Right kidney (tissue), 9 donors: ENCODE measurements at places on chromosomes 11 and 22.

- DNase-seq, result no peak
These were observed 12.3 kb downstream of the MRE11 start for GRCh38 chr11:94481342-94481741.

DNA sequence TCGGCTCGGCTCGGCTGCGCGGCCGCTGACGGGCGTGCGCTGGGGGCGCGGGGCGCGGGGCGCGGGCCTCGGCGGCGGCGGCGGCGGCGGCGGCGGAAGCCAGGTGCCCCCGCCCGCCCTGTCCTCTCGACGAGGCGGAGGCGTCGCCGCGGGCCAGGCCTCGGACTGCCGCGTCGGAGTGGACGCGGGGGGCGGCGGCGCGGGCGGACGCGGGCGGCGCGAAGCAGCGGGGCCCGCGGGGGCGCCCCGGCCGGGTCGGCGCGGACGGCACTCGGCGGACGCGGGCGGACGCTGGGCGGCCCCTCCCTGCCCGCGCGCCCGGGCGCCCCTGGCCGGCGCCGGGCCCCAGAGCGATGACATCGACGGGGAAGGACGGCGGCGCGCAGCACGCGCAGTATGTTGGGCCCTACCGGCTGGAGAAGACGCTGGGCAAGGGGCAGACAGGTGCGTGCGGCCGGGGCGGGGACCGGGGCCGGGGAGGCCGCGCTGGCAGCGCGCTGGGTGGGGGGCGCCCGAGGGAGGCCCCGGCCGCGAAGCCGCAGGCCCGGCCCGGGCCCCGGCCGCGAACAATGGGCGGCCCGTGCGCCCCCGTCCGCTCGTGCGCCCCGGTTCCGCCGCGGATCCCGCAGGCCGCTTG, at the start of gene BRSK2:
TSS of gene BRSK2 (plus strand) at position 3 of the 637 bp plus-strand sequence. CDS start at position 354, 351 bp downstream.
- DNase-seq, result no peak

- no peak for DNase-seq
These were observed 32.4 kb downstream of the CREB3L1 start for GRCh38 chr11:46309814-46310259.

- DNase-seq, result no peak
These were observed 20.1 kb upstream of the MRGPRX2 start for GRCh38 chr11:19080579-19080993.

DNA sequence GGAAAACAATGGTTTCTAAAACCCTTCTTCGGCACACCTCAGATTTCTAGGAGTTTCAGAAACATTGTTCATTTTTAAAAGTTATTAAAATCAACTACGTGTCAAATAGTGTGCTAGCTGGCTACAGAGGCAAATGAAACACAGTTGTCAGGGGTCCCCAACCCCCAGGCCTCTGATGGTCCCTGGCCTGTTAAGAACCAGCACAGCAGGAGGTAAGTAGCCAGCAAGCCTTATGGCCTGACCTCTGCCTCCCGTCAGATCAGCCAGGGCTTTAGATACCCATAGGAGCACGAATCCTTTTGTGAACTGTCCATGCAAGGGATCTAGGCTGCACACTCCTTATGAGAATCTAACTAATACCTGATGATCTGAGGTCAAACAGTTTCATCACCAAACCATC, 648.2 kb downstream of the FAM181B start:
- no peak for DNase-seq

- no peak for DNase-seq
These were observed 40.0 kb downstream of the AMBRA1 start for GRCh38 chr11:46553814-46554212.

DNA sequence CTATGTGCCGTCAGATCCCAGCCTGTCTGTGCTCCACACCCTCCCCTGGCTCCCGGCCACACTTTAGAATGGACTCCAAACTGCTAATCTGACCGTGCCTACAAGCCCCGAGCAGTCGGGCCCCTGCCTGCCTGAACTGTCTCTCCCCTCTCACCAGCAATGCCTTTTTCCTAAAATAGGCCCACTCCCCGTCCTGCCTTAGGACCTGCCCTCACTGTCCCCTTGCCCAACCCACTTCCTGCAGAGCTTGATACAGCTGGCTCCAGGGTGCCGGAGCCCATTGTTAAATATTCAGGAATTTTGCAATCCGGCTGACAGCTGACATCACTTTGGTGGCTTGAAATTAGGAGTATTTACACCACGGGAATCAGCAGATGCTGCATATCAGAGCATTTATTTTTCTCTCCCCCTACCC, 21.4 kb downstream of the MN1 start:
- DNase-seq, result no peak

DNA sequence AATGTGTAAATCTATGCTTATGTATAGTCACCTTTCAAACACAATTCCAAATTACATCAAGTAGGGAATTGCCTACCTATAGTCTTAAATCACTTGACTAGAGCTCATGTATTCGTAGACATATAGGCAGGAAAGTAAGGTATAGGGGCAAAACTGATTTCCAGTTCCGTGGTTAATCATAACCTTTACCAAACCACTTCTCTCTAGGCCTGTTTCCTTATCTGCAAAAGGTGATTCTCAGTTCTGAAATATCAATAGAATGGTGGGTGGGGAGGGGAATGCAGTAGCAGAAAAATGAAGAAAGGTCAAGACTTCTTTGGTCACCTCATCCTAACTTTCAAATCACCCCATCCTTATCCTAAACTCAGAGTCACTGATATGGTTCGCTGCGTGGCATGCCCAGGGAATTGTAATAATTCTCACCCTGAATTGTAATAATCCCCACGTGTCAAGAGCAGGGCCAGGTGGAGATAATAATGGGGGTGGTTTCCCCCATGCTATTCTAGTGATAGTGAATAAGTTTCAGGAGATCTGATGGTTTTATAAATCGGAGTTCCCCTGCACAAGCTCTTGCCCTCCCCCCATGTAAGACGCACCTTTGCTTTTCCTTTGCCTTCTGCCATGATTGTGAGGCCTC, 1.9 kb upstream of the ANO5 start:
- no peak for DNase-seq

DNA sequence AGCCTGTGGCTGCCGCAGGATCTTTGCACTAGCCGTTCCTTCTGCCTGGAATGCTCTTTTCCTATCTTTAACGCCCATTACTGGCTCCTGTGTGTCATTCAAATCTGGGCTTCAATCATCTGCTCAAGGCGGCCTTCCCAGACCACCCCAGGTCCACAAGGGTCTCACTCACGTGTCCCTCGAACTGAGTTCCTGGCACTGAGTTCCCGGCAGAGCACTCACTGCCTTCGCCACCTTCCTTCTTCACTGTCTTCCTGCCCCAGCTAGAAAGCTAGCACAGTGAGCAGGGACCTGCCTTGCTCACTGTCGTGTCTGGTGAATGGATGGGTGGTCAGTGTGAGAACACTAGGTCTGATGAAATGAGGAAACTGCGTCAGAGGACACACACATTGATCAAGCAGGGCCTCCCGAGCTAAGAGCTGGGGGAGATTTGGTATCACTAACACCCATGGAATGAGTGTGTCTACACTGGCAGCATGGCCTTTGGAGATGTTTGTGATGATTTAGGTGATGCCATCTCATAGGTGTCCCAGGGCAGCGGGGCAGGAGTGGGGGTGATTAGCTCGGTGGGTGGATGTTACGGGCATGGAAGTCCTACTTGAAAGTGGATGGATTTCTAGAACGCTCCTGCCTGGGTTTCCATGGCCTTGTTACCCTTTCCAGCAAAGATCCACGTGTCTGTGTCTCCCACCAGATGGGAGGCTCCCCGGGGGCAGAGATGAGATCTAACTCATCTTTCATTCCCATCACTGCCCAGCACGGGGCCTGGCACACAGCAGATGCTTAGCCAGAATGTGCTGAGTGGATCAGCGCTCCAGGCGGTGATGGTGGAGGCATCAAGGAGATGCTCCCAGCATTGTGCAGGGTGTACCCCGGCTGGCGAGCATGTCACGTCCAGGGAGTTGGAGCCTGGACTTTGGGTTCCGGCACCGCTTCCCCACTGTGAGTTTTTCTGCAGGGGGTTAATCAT, 64.5 kb downstream of the SHISAL1 start:
- DNase-seq, result no peak

- no peak for DNase-seq
These were observed 39.1 kb downstream of the KCNC1 start for GRCh38 chr11:17773674-17774073.

GRCh38 chr22:23800297-23801237, 13.8 kb downstream of the SMARCB1 start:
- no peak for DNase-seq

DNA sequence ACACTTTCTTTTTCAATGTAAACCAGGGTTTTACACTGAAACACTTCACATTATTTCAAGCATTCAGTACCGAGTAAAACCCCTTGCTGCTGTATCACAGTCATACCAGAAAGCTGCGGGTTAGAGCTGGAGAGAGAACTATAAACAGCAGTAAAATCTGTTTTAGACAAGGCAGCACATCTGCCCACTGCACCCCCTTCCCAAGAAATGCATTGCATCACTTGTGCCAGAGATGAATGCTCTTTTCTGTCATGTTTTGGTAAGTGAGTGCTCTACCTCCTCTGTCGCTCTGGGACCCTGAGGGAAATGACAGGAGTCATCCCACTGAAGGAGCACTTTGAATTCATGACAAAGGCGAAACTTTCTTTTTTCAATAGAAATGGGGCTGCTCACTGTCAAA, 107.2 kb downstream of the MAML2 start:
- DNase-seq, result no peak

GRCh38 chr11:120185706-120186455, 25.0 kb upstream of the OAF start:
- peak; percentile 61 for DNase-seq

GRCh38 chr11:720642-721246, 14.7 kb downstream of the EPS8L2 start:
- no peak for DNase-seq

- DNase-seq, result peak; percentile 69
These were observed 19.9 kb upstream of the MUC5B start for GRCh38 chr11:1202776-1203504.

GRCh38 chr11:72672597-72673238, 1.5 kb downstream of the PDE2A start:
- no peak for DNase-seq

- DNase-seq, result no peak
These were observed 494.5 kb upstream of the RAG2 start for GRCh38 chr11:37092487-37092886.

DNA sequence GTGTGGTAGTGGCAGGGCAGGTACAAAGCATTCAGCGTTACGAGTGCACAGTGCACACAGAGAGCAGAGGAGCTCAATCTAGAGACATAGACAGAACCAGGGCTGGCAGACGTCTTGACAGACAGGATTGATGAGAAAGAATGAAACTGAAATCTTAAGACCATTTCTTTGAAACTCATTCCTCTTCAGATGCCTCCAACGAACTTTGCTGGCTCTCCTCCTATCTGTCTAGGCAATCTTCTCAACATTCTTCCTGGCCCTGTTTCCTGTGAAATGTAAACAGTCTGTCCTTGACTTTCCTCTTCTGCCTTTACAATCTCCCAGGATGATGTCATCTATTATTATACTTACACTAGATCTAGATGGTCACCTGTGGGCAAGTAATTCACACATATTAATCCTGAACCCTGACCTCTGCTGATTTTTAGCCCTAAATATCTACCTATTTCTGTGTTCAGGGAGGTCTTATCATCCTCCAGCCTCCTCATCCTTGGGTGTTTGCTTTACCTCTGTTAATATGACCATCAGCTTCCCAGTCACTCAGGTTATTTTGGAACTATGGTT, 119.5 kb downstream of the ENTHD1 start:
- no peak for DNase-seq

- DNase-seq, result no peak
These were observed 31.2 kb upstream of the SMIM35 start for GRCh38 chr11:118117790-118118601.

DNA sequence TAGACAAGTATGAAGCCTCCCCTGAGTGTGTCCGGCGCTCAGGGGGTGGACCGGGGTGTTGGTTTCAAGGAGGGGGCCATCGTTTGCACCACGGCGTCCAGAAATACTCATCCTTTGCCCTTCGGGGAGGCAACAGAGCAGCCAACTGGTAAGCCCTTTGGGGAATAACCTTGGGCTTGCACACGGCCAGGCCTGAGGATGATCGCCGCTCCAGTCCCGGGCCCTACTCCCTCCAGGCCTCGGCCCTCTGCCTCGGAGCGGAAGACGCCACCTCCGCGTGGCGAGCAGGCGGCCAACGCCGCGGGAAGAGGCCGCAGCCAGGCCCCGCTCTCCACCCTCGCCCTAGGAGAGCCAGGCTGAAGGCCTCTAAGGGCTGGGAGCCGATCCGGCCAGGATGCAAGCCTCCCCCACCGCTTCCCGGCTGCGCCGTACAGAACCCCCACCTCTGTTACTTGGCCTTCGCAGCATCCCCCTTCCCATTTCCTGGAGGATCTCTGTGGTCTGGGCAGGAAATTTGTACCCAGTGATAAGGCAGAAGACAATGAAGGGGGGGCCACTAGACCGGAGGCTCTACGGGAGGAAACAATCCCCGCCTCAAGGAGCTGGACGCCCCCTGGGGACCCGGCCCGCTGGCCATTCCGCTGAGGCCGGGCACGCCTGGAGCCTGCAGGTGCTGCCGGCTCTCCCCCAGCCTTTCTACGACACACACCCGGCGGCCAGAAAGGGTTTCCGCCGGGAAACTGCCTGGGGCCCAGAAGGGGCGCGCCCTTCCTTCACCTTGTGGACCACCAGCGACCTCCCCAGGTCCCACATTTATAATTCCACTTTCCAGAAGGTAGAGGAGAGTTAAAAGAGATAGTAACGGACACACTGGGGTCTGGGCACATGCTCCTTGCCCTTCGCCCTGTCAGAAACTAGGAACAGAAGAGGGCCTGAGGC, 2.6 kb downstream of the ESAM start:
- DNase-seq, result peak; percentile 73

- DNase-seq, result no peak
These were observed 20.8 kb upstream of the ARRB1 start for GRCh38 chr11:75371949-75372876.

DNA sequence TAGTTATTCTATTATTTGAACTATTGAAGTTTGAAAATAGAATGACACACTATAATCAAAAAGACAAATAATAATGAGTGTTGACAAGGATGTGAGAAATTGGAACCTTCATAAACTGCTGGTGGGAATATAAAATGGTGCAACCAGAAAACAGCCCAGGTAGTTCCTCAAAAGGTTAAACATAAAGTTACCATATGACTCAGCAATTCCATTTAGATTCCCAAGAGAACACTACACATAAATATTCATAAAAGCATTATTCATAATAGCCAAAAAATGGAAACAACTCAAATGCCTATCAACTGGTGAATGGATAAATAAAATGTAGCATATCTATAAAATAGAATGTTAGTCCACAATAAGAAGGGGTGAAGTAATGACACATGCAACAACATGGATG, 21.7 kb downstream of the CCDC73 start:
- DNase-seq, result no peak

DNA sequence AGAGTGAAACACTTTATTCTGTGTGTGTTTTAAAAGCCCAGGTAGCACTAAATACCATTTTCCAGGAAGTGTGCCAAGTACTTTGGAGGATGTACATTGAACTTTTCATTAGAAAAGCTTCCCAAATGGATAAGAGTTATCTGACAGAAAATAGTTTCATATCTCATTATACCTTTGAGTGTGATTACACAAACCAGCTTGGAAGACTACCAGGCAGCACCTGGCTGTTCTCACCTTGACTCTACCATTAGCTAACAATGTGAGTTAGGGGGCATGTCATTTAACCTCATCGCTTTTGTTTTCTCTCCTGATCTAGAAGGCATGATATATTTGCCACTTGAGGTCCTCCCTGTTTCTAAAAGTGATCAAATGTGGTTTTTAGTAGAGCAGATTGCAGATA, 50.2 kb downstream of the GRM5 start:
- no peak for DNase-seq

- no peak for DNase-seq
These were observed 3.9 kb downstream of the CDC45 start for GRCh38 chr22:19483481-19484244.
